RPMI7951 (cell line): ENCODE measurements at places on chromosomes 4 and X. TPM values are rescaled to one million over a fixed set of nuclear protein-coding genes. Genes with fewer than 3 reads are reported as not detected.

The SPARCL1 gene
- total RNA-seq, result 0.12 and 0.39 TPM in 2 replicates

The TFE3 gene
- total RNA-seq, result 46.8 and 49.0 TPM in 2 replicates

The ZNF711 gene
- total RNA-seq, result 0.12 TPM in 1 of 2 replicates, not detected in the other

The ANOS1 gene
- not detected in 2 replicates for total RNA-seq

The SOWAHD gene
- 0.10 TPM in 1 of 2 replicates, not detected in the other for total RNA-seq

The CSAG3 gene
- total RNA-seq, result 2.2 and 8.7 TPM in 2 replicates

The CBR4 gene
- 8.3 and 9.3 TPM in 2 replicates for total RNA-seq

The SPANXN4 gene
- not detected in 2 replicates for total RNA-seq

The NALF2 gene
- total RNA-seq, result not detected in 2 replicates

The AMOT gene
- 0.36 and 0.49 TPM in 2 replicates for total RNA-seq

The HSFX3 gene
- total RNA-seq, result not detected in 2 replicates

The MYOZ2 gene
- 0.29 and 0.48 TPM in 2 replicates for total RNA-seq

The CXCL3 gene
- 1.1 and 1.8 TPM in 2 replicates for total RNA-seq

The PDLIM3 gene
- 13.6 and 21.7 TPM in 2 replicates for total RNA-seq

The CAPN6 gene
- total RNA-seq, result not detected in 2 replicates

The SOD3 gene
- 1.2 and 1.9 TPM in 2 replicates for total RNA-seq

The DIPK2B gene
- total RNA-seq, result not detected in 2 replicates

The PDE5A gene
- total RNA-seq, result 0.20 and 0.24 TPM in 2 replicates

The CLCN3 gene
- total RNA-seq, result 17.1 and 21.7 TPM in 2 replicates
